Smooth muscle cell of trachea (primary cell): ENCODE measurements at places on chromosomes 2 and 18. TPM values are rescaled to one million over a fixed set of nuclear protein-coding genes. Genes with fewer than 3 reads are reported as not detected.

The TRIM54 gene
- total RNA-seq, result under 0.01 TPM in 1 of 2 replicates, not detected in the other

The WNT6 gene
- total RNA-seq, result not detected in 2 replicates

The GPR45 gene
- not detected in 2 replicates for total RNA-seq

The MATN3 gene
- total RNA-seq, result 0.99 and 1.9 TPM in 2 replicates

The DGUOK gene
- total RNA-seq, result 56.6 and 66.2 TPM in 2 replicates

The CACNB4 gene
- 0.73 and 1.2 TPM in 2 replicates for total RNA-seq

The ASTL gene
- total RNA-seq, result 0.17 TPM in 1 of 2 replicates, not detected in the other

The SGPP2 gene
- total RNA-seq, result not detected in 2 replicates

The SCN7A gene
- 14.5 and 16.4 TPM in 2 replicates for total RNA-seq

The RBKS gene
- 2.2 and 2.5 TPM in 2 replicates for total RNA-seq

The OSBPL1A gene
- total RNA-seq, result 59.2 and 63.6 TPM in 2 replicates
